Cortex of kidney (tissue), 1 donor: ENCODE measurements at places on chromosomes 2 and 18.

- DNase-seq: no peak
Observed at GRCh38 chr18:13260935-13261640, 42.5 kb downstream of the LDLRAD4 start.

DNA sequence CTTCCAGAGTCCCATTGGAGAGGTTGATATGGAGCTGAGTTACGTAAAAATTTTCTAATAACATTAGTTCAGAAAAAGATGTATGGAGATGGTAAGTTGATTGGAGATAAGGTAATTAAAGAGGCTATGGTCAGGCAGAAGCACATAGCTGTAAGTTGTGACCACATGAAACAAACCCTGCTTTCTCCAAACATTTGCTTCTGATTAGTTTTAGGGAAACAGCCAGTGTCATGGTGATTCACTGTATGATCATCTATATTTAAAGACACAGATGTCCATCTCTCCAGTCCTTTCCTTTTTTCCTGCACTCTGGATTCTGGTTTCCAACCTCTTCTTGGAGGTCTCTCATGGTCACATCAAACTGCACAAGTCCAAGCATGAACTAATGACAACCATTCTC lies 1550.8 kb upstream of the PIK3C3 start:
- DNase-seq: no peak

DNA sequence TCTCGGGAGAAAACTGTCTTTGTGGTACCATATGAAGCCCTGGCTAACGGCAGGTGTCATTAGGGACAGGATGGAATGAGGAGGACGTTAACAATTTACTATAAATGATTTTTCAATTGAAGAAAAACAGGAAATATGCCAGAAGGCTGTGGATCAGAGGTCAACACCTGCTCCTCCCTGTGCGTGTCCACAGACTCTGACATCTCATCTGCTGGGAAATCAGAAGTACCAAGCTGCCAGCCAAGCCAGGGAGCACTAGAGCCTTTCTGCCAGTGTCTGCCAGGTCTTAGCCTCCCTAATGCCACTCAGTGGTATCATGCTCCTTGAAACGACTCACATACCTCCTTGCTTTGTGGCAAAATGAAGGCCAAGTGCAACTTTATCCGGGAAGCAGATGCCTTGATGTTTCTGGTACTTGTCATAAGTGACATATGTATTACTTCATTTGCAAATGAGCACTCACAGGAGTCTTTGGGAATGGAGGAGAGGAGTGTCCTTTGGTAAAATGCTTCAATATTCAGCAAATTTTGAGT lies 541.1 kb downstream of the SATB2 start:
- no peak for DNase-seq

DNA sequence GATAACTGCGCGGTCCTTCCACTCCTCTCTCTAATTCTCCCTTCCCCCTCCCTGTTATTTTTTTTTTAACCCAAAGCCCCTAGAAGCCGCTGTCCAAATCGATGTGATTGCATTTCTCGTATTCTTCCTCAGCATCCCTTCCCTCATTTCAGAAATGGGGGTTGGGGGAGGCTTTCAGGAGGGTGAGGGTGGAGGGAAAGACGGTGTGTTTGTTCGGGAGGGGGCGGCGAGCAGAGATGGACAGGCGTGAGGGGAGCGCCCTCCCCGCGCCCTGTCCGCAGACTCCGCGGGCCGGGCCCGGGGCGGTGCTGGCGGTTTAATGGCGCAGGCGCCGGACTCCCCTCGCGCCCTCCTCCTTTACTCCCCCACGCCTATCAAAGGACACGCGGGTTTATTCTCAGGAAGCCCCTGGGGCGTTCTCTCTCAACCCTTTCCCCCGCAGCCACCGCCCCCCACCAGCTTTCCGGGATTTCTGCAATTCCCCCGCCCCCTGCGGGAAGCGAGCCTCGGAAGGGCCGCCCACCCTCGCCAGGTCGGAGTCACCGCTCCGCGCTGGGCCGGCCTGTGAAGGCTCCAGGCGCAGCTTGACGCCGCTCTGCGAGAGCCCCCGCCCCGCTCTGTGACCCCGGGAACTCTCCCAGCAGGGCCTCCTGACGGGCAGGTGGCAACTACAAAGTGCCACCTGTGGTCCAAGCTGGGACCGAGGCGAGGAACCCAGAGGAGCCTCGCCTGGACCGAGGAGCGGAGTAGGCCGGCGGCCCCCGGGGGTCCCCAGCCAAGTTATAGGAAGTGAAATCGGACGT lies 981 bp downstream of the ST8SIA3 start:
- DNase-seq: no peak

- no peak for DNase-seq
Observed at GRCh38 chr2:66813976-66814375, 379.1 kb downstream of the MEIS1 start.

DNA sequence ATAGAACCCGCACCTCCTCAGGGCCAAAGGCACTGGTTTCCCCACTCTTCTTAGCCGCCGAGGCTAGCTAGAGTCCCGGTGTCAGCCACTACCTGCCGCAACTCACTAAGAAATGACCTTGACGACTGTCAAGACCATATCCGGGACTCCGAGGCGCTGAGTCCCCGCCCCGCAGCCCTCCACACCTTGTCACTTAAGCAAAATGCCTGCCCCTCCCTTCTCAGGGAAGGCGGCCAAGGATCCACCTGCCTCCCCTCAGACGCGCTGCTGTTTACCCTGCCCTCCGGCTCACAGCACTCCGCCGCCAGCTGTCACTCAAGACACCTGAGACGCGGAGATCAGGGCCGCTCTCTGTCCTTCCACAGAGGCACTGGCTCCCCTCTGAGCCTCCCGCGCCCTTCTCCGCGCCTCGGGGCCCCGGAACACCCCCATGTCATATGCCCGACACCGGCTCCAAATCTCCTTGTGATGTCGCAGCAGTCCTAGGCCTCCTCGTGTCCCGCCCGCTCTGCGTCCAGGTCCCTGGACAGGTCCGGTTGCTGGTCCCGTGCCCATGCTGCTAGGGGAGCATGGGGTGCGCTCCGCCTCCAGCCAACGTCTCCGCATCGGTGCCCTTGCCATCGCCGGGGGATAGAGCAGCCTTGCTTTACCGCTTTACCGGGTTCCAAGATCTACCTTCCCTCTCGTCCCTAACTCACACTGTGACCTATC lies 32.5 kb upstream of the REG3G start:
- no peak for DNase-seq

- DNase-seq: no peak
Observed at GRCh38 chr2:46368401-46368800, 71.2 kb downstream of the EPAS1 start.

GRCh38 chr2:134413430-134413829 lies 159.6 kb downstream of the MGAT5 start:
- DNase-seq: no peak

- no peak for DNase-seq
Observed at GRCh38 chr18:1503847-1504246, 599.2 kb downstream of the ADCYAP1 start.

GRCh38 chr18:50334546-50335152 lies 40.2 kb upstream of the SKA1 start:
- DNase-seq: no peak

DNA sequence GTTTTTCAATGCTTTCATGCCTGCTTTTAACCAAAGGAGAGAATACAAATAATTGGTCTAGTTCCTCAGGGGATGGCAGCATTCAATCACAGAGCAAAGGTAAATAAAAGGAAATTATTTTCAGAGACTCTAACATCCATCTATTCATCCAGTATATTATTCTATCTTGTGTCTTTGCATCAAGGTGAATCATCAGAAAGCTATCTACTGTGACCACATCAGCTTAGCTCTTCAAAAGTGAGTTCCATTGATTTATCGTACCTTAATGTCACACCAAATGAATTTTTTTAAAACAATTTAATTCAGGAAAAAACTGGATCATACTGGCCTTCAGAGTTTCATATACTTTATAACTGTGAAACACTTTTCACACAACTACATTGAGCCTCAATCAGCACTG lies 66.1 kb downstream of the CHN1 start:
- no peak for DNase-seq

DNA sequence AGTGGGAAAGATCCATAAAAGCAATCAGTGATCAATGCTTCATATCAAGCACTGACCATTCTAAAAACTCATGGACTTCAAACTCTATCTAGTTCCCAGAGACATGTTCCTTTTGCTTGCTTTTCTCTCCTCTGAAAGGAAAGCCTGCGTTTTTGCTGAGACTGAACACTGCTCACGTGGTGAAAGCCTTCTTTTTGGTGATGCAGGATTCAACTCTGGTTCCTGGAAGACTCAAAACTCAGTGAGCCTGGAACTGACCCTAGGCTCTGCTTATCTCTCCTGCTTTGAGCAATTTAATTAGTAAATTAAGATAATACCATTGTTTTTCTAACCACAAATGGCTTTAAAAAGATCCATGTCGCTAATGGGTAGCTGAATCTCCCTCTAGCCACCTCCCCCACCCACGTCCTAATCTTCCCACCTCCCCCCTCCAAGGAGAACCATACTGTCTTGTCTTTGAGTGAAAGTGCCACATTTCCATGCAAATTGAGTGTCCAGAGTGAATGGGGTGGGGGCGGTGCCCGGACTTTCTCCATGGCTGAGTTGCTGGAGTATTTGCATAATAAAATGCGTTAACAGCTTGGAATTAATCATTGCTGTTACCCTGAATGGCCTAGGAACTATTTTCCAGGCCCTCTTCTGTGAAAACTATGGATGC lies 130.5 kb downstream of the BCL11A start:
- DNase-seq: no peak

DNA sequence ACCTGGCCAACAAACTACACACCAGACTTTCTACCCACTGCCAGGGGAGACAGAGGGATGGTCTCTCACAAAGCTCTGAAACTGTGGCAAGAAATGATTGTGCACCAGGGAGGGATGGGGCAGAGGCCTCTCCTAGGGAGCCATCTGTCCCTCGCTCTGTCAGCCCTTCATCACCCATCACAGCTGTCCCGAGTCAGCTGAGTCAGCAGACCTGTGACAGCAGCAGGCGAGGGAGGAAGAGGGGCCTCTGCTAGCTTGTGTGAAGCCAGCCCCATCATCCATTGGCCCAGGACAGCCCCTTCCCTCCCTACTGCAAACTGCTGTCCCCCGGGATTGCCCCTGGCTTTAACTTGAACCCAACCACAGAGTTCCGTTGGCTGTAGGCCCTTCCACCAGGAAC lies 5.0 kb downstream of the SH2D6 start:
- no peak for DNase-seq

- no peak for DNase-seq
Observed at GRCh38 chr18:78123144-78123909, 856.3 kb upstream of the SALL3 start.

DNA sequence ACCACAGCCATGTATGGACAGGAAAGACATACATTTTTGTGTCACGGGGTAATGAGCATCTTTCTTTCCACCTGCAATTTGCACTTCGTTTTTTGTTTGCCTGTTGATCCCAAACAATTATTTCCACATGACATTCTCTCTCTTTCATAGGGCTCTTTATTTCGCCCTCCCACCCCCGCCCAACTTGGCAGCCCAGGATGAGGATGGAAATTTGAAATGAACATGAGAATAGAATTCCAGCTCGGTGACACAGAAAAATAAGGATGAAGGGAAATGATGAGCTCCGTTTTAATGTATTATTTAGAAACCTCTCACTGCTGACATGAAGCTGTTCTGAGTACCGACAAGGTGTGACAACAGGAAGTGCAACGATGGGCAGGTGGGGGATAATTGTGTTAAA lies 443.3 kb downstream of the SOCS6 start:
- DNase-seq: no peak

- DNase-seq: no peak
Observed at GRCh38 chr2:171225302-171225980, 64.7 kb upstream of the TLK1 start.

DNA sequence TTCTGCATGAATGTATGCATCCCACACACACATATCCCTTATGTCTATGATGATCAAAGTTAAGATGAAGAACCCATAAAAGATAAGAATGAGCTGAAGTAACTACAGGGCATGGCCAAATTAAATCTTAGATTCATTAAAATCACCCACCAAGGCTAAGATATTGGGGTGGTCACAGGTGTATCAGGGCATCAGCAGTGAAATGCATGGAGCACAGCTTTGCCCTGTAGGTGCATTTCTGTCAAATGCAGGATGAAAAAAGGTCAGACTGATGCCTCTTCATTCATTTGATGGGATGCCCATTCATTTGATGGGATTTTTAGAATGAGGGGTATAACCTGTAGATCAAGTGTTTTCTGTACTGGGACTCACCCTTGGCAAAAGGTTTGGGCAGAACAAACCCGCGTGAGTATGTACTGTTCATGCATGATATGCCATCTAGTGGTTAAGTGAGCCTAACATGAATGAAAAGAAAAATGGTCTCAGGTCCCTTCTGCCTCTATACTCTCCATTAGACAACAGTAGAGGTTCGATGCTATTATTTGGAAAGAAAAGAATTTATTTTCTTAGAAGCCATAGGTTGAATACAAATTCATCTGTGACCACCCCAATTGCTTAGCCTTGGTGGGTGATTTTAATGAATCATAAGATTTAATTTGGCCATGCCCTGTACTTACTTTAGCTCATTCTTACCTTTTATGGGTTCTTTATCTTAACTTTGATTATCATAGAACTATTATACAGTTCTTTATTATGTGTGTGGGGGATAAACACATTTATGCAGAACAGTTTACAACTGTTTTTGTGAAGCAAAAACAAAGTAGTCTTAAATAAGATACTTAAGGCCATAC lies 43.2 kb upstream of the NOSTRIN start:
- DNase-seq: no peak

GRCh38 chr2:7971841-7972240 lies 710.0 kb upstream of the ID2 start:
- DNase-seq: no peak

GRCh38 chr18:80033181-80034067 lies 810 bp upstream of the RBFA start:
- DNase-seq: no peak

GRCh38 chr2:23561088-23561487 lies 176.1 kb downstream of the KLHL29 start:
- no peak for DNase-seq

GRCh38 chr2:118761771-118762170 lies 85.7 kb downstream of the EN1 start:
- DNase-seq: no peak

- no peak for DNase-seq
Observed at GRCh38 chr2:128308889-128309279, 9.8 kb downstream of the HS6ST1 start.

- DNase-seq: no peak
Observed at GRCh38 chr2:205066081-205066480, 520.8 kb downstream of the PARD3B start.
